ENCODE measurements at places on chromosomes 1 and 21. TPM values are rescaled to one million over a fixed set of nuclear protein-coding genes. Genes with fewer than 3 reads are reported as not detected.

DNA sequence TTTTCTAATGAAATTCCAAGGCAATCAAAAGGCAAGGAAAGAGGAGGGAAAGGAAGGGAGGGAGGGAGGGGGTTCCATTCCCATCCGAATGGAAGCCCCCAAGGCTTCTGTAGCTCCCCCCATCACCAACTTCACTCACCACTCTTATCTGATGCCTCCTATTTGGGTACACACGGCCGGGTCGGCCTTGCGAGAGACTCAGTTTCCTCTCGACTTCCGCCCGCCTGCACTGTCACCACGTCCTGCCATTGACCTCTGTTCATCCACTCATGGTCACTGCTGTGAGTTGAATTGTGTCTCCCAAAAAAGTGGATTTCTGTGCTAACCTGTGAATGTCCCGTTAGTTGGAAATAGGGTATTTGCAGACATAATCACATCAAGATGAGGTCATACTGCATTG is 11.2 kb downstream of the PDE9A start:
- DNase-seq = no peak

GRCh38 chr1:87331365-87332241 is 2.9 kb downstream of the LMO4 start:
- DNase-seq = peak; percentile 89

DNA sequence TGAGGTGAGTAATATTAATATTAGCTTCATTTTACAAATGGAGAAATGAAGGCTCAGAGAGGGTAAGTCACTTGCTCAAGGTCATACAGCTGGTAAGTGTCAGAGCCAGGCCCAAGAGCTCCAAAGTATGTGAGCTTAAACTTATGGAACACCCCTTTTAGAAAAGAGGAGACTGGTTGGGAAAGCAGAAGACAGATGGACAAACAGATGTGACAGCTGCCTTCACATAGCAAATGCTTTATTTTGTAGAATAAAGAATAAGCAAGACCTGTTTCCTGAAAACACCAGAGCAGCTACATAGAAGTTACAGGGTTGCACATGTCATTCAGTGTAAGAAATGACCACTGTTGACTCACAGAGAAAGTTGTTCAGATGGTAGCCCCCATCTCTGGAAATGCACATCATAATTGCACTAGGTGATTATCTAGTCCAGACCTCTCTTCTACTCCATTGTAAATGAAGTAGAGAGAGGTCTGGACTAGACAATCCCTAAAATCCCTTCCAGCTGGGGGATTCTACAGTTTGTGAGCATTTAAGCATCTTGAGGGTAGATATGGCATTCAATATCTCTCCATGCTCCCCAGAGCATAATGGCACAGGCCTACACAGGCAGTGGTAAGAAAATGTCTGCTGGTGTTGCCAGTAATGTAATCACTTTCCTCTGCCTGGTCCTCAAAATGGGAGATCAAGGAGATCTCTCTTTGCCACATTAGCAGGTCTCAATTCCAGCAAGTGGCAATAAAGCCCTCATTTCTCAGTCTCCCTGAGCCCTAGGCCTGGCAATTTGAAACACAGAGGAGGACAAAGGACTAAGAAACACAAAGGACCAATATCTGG is 188.2 kb upstream of the FGGY start:
- no peak for DNase-seq

- DNase-seq = no peak
Measured at GRCh38 chr21:31555741-31556191, 103.7 kb upstream of the SOD1 start.

DNA sequence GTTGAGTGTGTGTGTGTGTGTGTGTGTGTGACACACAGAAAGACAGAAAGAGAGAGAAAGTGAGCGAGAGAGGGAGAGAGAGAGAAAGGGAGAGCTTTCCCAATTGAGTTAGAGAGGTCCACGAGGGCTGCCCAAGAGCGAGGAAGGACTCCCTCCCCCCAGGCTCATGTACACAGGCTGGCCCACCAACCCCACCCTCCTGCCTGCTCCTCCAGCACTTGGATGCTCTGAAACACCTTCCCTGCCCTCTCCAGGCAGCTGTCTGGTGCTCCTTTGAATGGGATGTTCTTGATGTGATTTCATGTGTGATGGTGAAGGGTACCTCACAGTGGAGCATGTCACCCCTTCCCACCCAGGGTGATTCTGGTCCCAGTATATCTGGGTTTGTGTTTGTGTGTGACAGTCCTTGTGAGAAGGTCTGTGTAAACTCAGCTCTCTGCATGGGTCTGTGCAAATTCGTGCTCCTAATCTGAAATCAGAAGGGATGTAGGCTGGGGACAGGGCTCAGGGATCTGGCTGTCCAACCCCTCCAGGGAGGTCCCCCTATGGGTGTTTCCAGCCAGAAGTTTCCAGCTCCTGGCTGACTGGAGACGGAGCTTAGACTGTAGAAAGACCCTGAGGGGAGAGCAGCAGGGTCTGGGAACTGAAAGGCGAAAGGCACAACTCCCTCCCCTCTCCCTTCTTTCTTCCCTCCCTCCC is 6.8 kb upstream of the PEAR1 start:
- DNase-seq = no peak

CD58 gene
- 10.7 TPM for total RNA-seq

THAP3 gene
- 18.4 TPM for total RNA-seq

- DNase-seq = no peak
Measured at GRCh38 chr1:164863056-164863455, 304.1 kb downstream of the PBX1 start.

COL24A1 gene
- total RNA-seq = 0.33 TPM

- DNase-seq = no peak
Measured at GRCh38 chr1:69569175-69569541, 1.4 kb downstream of the LRRC7 start.

DNA sequence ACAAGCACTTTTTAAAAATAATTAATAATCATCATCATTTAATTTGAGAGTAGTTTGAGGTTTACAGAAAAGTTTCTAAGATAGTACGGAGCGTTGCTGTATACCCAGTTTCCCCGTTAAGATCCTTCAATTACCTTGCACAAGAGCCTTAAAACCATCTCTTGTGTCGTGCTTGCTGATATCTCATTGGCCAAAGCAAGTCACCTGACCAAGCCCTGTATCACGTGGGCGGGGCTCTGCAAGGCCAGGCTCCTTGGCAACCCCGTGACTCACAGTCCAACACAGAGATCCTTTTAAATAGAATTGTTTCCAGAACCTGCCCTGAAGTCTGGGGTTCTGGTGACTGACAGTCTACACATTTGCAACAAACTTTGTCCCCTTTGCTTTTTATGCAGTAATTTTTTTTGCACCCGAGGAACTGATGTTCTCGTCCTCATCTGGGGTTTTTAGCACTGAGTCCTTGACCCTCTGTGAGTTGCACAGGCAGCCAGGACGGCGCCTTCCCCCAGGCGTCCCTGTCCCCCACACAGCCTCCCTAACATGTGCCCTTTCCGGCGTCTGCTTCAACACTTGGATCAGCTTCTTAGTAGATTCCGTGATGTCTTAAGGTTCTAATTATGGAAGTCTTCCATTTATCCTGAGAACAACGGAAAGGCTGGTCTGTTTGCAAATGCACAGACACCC is 183.3 kb upstream of the TMEM51 start:
- no peak for DNase-seq

DNA sequence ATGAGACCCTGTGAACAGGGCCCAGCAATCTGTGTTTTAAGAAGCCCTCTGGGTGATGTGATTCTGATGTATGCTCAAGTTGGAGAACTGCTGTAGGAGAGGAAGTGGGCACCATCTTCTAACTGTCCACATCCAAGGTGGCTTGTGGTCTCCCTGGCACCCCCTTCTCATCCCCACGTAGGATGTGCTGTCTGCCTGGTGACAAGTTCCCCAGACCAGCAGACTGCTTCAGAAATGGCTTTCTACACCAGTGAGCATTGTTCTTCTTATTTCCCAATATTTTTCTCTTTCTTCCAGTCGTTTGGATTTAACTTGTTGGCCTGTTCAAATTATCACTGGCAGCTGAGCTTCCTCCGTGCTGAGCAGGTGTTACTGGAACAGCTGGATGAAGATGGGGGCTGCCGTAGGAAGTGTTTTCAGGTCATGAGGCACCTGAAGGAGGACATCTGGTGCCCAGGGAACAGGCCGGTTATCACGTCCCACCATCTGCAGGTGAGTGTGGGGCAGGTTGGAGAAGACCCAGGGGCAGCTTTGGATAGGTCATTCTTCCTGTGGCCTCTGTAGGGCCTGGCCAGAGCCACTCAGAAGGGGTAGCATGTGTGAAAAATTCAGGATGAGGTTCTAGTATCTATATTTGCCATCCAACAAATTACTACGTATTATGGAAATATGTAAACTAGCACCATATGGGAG is 16.8 kb downstream of the MAB21L3 start:
- no peak for DNase-seq

ADAMTS1 gene
- total RNA-seq = 34.9 TPM

- no peak for DNase-seq
Measured at GRCh38 chr1:247366926-247367645, 35.4 kb upstream of the ZNF496 start.

DNA sequence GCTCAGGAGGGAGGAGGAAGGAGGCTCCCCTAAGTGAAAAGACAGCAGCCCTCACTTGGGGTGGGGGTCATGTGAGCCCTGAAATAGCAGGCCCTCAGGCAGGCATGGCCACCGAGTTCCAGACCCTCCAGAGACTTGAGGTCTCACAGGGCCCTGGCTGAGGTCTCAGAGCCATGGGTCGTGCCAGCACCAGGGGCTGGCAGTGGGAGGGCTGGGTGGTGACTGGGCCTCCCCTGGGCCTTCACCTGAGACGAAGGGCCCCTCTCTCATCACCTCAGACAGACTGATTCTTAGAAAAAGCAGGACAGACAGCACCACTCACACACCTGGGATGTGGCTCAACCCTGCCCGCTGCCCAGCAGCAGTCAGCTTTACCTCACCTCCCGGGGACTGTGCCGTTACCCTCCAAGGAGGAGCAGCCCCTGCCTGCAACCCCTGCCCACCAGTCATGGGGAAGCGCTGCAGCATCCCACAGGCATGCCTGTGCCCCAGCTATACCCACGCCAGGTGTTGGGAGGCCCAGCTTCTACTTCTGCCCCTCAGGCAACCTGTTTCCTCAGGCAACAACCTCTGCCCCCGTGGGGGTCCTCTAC is 42.6 kb upstream of the LRP8 start:
- DNase-seq = peak; percentile 51

- no peak for DNase-seq
Measured at GRCh38 chr1:163275222-163275621, 46.5 kb upstream of the NUF2 start.

DNA sequence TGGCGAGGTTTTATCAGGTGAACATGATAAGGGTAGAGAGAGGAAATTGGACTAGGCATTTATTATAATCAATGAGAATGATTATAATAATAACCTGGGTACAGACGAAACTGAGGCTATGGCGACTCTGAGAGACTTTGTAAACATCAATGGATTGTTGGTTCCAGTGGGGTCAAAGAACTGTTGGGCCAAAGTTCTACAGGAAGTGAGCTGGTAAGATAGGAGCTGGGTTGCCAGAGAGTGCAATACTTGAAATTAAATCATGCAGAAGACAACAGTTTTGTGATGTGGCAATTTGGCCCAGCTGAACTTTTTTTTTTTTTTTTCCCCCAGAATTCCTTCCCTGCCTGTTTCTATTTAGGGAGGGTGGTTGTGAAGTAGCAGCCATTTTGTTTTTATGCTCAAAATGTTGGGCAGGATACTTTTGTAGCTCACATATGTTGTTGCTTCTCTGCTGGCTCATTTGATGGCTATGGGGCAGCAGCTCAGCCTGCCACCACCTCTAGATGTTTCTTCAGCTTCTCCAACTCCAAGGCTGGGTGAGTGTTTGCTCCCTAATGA is 286.5 kb upstream of the B3GALT2 start:
- no peak for DNase-seq

GRCh38 chr1:230067871-230068620 is 1.0 kb downstream of the GALNT2 start:
- no peak for DNase-seq

- no peak for DNase-seq
Measured at GRCh38 chr1:151343587-151343986, 3.5 kb downstream of the RFX5 start.

CACNA1E gene
- 1.7 TPM for total RNA-seq

DNA sequence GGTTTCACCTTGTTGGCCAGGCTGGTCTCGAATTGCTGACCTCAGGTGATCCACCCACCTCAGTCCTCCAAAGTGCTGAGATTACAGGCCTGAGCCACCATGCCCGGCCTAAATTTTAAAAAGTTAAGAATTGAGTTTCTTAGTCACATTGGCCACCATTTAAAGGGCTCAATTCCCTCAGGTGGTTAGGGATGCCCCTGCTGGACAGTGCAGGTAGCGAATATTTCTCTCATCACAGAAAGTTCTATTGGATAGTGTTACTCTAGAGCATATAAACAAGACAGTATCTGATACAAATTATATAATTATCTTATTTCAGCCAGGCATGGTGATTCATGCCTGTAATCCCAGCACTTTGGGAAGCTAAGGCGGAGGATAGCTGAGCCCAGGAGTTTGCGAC is 320.2 kb downstream of the ZP4 start:
- DNase-seq = no peak
